ENCODE measurements at places on chromosomes 4 and X.

DNA sequence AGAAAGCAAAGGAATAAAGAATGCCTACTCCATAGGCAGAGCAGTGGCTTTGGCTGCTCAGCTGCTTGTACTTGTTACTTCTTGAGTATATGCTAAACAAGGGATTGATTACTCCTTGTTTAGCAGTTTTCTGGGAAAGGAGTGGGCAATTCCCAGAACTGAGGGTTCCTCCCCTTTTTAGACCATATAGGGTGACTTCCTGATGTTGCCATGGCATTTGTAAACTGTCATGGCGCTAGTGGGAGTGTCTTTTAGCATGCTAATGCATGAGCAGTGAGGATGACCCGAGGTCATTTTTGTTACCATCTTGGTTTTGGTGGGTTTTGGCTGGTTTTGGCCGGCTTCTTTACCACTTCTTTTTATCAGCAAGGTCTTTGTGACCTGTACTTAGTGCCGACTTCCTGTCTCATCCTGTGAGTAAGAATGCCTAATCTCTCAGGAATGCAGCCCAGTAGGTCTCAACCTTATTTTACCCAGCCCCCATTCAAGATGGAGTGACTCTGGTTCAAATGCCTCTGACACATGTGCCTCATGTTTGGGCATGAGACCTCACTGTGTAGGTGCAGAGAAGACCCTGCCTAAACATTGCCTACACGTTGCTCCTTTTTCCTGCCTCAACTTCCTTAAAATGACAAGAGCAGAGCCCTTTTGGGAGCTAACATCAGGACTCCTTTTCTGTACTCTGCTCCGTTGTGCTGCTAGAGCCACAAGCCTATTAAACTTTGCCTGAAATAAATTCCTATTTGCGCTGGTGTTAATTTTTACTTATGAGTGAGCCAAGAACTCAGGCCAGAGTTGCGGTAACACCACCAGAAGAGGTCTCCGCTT, 21.0 kb upstream of the UBA6 start:
- no peak for DNase-seq

DNA sequence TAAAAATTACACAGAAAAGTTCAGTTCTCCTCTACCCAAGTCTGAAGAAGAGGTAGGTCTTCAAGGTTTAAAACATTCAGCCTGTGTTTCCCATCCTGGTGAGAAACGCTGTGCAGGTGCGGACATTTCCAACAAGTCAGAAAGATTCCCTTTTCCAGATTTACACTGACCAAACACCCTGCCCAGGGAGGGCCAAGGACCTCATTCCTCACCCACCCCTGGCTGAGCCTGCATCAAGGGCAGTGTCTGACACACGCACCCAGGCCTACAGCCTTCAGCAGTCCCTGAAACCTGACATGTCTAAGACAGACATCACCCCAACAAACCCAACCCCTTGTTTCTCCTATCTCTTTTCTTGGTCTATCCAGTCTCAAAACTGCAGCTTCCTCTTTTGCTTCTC, 105.9 kb downstream of the APBB2 start:
- DNase-seq = no peak

GRCh38 chr4:118833192-118833820, 2.6 kb downstream of the SEC24D start:
- no peak for DNase-seq

GRCh38 chr4:89316931-89317366, 9.3 kb upstream of the GPRIN3 start:
- no peak for DNase-seq

- DNase-seq = no peak
Observed at GRCh38 chr4:3098346-3098745, 23.9 kb downstream of the HTT start.

- DNase-seq = no peak
Observed at GRCh38 chr4:41550308-41550707, 12.4 kb downstream of the LIMCH1 start.

DNA sequence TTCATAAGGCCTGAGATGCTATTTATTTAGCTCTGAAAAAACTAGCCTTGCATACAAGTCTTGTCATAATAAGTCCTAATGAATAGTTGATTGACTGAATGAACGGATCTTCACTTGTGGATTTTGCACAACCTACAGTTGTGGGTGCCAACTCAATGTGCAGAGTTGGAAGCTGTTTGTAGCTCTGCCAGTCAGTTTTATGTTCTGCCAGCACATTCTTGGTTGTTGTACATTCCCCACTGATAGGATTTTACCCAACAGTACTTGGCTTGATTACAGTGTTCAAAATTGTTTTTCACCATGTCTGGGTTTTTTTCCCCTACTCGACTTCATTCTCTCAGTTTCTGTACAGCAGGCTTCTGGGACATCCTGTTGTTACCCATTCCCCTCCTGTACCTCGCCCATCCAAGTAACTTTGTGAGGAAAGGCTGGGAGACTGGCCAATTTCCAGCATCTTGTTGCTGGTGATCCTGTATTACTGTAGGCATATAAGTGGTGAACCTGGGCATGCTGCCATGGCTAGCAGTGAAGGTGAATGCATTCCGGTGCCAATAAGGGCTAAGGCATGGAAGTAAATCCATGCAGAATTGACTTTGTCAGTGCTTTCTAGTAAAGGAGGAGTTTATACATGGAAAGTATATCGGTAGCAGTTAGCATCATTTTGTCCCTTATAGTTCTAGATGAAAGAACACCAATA, 22.8 kb downstream of the IL1RAPL1 start:
- DNase-seq = no peak

GRCh38 chrX:130330706-130331105, 9.0 kb upstream of the SLC25A14 start:
- DNase-seq = peak; percentile 53

GRCh38 chr4:16159286-16159685, 67.0 kb downstream of the TAPT1 start:
- no peak for DNase-seq

DNA sequence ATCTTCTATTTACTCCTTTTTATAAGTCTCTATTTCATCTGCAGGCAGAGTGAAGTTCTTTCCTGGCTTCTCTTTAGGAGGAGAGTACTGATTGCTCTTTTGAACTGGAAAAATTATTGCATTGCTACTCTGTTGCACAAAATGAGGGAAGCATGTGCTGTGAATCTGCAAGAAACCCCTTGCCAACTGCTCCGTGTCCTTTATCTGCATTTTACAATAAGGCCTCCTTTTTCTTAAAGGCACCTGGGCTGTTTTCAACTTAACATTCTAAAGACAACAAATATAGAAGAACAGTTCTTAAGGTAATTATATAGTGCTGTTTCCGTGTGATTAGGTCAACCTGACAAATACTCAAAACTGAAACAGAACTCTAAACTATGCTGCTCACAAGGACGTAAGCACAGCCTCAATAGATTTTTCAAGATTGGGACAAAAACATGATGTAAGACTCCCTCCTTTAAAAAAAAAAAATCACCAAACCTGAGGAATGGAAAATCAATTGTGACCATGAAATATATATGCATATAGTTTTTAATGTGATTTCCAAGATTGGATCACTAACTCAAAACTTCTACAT, 716.6 kb upstream of the INTU start:
- DNase-seq = no peak
